ENCODE measurements at places on chromosomes 6 and 20.

GRCh38 chr6:168039849-168040248, 39.2 kb downstream of the FRMD1 start:
- DNase-seq, result no peak

- no peak for DNase-seq
Observed at GRCh38 chr20:36779656-36780025, 6.1 kb upstream of the DSN1 start.

DNA sequence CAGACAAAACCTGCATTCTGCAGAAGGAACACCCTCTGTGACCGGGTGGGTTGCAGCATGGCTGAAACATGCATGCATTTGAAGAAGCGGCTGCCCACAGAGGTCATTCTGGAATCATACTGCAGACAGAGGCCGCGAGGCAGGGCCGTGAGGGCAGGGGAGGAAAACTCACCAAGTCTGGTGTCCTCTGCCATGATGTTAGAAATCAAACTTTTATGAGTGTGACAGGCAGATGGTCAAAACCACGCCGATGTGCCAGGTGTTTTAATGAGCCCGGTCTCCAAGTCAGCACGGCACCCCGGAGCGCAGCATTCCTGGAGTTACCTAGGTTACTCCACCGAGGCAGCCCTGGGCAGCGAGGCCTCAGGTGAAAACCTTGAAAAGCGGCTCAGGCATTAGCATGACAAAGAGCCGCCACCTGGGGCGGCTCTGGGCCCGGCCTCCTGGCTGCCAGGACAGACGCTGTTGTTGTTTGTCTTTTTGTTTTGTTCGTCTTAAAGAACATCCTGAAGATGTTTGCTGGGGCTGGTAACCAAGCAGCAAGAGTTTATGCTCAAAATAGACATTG, 255.6 kb downstream of the ERMARD start:
- DNase-seq, result no peak

- DNase-seq, result no peak
Observed at GRCh38 chr6:97626671-97627441, 343.8 kb upstream of the MMS22L start.

DNA sequence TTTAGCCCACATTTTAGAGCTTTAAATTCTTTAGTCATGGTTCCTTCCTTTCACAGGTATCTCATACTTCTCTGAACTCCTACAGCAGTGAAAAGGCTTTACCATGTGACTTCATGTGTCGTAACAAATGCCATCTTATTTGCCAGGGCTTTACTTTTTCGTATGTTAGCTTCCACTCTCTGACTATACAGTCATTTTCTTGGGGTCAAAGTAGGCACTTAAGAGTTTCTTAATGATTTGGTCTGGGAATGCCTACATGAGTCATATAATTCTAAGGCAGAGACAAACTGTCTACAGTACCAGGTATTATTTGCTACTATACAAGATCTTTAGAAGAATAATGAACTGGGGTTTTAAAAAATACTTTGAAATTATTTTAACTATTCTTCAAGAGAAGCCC, 15.0 kb downstream of the RAB23 start:
- no peak for DNase-seq

GRCh38 chr20:33781133-33781532, 30.0 kb upstream of the CHMP4B start:
- no peak for DNase-seq

DNA sequence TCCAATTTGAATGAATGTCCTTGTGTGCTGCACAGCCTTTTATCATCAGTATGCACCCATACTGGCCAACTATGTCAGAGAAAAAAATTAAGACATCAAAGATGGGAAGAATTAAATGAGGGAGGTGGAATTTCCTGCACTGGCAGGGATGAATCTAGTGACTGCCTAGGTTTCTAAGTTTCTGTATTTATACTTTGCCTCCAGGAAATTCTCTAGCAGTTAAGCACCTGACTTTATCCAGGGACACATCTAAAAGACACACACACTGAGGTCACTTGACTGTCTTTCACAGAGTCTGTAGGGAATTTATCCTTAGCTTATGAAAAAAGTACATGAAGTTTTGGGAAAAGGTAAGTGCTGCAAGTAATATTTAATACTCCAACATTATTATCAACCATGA, 636.5 kb upstream of the PTCHD4 start:
- no peak for DNase-seq

- no peak for DNase-seq
Observed at GRCh38 chr6:135438907-135439535, 58.5 kb downstream of the AHI1 start.

DNA sequence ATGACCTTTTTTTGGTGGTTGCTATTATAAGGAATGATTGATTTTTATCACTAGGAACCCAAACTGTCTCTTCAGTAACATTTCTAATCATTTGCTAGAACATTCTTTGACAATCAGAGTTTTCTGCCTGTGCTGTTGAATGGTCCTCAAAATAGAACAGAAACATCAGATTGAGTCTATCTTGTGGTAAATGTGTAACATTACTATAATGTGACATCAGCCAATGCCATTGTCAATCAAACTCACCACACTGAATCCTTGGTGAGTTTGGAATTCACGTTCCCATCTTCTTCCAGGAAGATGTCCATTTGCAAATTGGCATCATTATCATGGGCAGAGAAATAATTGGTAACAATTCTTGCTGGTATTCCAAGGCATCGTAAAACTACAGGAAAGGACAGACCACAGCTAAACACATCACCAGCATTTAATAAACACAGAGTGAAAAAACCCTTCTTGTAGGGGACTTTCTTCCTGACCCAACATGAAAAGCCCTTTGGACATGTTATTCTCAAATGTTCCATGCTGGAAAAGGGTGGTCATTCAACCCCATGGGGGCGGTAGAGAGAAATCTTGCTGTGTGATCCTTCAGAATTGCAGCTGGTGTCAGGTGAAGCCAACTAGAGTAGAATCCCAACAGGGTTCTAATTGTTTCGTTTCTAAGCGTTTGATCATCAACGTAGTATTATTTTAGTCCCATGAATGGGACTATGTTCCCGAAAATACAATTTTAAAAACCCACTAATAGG, 98.5 kb downstream of the F13A1 start:
- no peak for DNase-seq

DNA sequence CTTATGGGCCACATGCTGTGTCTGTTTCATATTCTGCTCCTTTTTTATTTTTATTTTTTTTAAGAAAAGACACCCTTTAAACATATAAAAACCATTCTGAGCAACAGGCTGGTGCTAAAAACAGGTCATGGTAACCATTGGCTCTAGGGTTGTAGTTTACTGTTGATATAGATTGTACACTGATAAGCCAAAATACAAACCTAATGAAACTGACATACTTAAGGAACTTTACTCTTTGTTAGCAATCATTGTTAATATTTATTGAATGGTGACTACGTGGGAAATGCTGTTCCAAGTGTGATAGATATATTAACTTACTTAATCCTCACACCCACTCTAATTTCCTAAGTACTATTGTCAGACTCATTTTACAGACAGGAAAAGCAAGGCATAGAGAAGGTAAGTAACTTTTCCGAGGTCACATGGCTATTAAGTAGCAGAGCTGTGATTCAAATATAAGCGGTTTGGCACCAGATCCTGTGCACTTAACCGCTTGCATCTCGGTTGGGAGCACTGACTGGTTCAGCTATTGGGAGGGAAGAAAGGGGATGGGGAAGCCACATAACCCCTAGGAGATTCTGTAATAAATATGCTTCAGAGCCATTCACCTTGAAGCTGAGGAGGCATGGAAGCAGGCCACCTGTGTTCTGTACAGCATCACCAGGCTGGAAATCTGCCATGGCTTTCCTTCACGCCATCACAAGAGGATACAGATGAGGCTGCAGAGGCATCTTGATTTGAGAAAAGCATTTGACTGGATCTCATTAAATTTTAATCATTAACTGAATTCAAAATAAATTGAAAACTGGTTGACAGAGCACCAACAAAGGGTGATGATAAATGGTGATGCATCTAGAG, 4.9 kb downstream of the TRAF3IP2 start:
- no peak for DNase-seq

GRCh38 chr6:135267085-135267484, 86.0 kb downstream of the MYB start:
- DNase-seq, result no peak

DNA sequence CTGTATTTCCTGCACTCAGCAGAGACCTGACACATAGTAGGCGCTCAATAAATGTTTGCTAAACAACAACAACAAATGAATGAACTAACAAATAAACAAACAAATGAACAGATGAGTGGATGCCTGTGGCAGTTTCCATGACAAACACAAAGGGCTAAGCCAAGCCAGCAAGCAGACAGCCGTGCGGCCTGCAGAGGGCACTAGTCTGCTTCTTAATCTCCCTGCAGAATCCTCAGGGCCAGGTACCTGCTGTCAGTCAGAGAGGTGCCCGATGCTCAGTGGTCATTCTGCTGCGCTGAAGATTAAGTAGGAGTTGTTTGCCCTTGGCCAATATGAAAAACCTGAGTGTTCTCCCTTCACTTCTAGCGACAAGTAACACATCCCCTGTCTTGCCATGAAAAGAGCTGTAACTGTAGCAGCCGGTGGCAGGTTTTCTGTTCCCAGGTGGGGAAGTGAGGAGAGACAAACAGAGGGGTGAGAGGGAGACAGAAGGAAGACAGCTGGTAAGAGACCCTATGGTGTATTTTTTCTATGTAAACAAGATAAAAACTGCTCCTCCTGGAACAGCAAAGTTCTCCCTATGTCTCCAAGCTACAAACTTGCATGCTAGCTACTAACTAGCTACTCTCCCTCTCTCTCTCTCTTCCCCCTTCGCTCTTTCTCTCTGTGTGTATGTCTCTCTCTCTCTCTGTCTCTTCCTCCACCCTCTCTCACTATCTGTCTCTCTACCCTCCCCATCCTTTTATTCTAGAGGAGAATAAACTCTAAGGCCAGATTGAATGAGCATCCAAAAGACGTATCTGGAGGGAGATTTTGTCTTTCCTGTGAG, at the start of gene MC3R:
MC3R (plus strand) TSS at position 779 of the 829 bp plus-strand sequence. CDS start 112 bp downstream, outside the sequence.
- peak; percentile 2 for DNase-seq

DNA sequence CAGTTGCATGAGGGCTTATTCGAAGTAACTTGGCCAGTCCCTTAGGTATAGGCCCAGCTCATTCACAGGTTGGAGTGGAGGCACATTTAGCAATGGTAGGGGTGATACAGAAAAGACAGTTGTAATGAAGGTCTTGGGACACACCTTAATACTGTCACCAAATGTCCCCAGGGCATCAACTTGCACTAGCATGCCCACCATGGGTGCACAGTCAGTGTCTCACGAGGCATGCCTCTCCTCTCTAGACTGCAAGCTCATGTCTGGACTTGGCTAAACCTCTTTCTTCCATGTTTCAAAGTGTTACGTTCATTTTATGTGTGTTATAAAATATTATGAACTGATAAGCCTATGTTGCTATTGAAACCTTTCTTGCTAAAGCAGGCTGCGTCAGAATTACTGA, 124.0 kb upstream of the ECI2 start:
- no peak for DNase-seq

DNA sequence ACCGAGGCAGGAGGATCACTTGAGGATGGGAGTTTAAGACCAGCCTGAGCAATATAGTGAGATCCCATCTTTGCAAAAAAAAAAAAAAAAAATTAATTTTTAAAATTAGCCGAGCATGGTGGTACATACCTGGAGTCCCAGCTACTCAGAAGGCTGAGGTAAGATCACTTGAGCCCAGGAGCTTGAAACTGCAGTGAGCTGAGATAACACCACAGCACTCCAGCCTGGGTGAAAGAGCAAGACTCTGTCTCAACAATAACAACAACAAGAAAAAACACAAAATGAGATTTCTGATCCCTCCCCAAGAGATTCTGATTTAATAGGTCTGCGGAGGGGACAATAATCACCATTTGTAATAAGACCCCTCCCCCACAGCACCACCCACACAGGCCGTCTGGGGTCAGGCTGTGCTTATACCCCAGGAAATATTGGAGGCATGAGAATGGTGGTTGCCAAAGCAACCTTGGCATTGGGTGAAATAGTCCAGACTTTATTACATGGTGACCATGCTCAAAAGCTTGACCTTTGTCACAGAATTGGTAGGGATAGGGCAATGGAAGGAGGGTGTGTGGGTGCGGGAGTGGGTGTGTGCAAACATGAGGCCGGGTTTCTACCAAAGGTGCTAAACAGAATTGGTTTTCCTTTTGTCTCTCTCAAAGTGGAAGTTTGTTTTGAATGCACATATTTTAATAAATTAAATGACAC, 24.4 kb upstream of the ADTRP start:
- DNase-seq, result no peak

DNA sequence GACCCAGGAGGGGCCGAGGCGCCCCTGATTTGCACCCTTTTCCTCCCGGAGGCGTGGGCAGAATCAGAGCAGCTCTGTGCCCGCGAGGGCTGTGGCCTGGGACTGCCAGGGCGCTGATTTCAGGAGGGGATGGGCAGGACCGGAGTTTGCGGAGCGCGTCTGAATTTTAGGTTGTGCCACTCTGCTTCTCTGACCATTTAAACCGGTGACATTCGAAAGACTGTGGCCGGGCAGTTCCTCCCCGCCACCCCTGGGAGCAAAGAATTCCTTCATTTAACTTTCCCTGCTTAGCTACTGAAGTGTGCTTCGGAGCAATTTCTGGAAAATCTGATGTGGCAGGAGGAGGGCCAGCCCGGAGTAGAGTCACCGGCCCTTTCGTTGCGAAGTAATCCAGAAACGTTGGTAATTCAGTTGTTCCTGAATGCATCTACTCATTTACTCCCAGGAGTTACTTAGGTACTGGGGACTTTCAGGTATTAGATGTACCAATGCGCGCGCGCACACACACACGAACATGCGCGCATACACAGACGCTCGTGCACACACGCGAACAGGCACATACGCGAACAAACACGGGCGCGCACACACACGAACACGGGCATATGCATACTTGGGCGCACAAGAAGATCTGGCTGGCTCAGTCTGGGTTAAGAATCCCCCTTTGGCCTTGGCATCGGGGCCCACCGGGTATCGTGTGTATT, 568 bp downstream of the CCDC170 start:
- DNase-seq, result no peak

GRCh38 chr6:37311741-37312473, 41.9 kb upstream of the RNF8 start:
- no peak for DNase-seq

- DNase-seq, result no peak
Observed at GRCh38 chr20:20837574-20838021, 125.2 kb upstream of the RALGAPA2 start.

DNA sequence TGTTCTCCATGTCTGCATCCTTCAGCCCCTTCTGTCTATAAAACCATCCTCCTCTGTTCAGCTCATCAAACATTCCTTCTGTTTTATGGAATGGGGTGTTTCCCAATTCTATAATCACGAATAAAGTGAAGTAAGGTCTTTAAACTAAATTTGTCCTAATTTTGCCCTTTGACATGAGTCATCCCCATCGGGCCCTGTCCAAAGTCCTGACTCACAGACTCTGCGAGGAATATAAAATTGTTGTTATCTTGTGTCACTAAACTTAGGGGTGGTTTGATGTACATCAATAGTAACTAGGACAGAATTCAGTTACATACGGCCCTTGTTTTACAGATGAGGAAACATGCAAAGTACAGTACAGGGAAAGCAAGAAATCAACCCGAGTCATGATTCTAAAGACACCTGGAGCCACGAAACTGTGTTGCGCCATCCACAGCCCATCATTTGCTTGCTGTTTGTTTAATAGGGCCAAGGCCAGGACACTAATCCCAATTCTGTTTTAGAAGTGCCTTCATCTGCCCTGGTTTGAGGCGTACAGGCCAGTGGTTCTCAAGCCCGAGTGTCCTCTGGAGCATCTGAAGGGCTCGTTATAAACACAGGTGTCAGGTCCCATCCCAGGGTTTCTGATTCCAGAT, 2.8 kb downstream of the ACSS1 start:
- no peak for DNase-seq

All from activated CD8-positive, alpha-beta memory T cell treated with anti-CD3 and anti-CD28 coated beads for 4 hours (primary cell).